ENCODE measurements at places on chromosomes 4 and X. TPM values are rescaled to one million over a fixed set of nuclear protein-coding genes. Genes with fewer than 3 reads are reported as not detected.

PDE5A gene
- total RNA-seq, result 0.12 TPM

STK32B gene
- not detected for total RNA-seq

PDGFRA gene
- 0.13 TPM for total RNA-seq

GPC4 gene
- not detected for total RNA-seq

PTPN13 gene
- total RNA-seq, result 0.22 TPM

DMRTC1 gene
- total RNA-seq, result 0.13 TPM

GASK1B gene
- not detected for total RNA-seq

VBP1 gene
- 48.1 TPM for total RNA-seq

MAGEA9B gene
- total RNA-seq, result not detected

STATH gene
- not detected for total RNA-seq

FLNA gene
- total RNA-seq, result 1,016 TPM

SRPX2 gene
- not detected for total RNA-seq

ERAS gene
- total RNA-seq, result not detected

ADH1B gene
- total RNA-seq, result not detected

JAKMIP1 gene
- total RNA-seq, result 4.9 TPM

TLR6 gene
- 6.6 TPM for total RNA-seq
